GM12891 (cell line): ENCODE measurements at places on chromosomes 3 and 15.

DNA sequence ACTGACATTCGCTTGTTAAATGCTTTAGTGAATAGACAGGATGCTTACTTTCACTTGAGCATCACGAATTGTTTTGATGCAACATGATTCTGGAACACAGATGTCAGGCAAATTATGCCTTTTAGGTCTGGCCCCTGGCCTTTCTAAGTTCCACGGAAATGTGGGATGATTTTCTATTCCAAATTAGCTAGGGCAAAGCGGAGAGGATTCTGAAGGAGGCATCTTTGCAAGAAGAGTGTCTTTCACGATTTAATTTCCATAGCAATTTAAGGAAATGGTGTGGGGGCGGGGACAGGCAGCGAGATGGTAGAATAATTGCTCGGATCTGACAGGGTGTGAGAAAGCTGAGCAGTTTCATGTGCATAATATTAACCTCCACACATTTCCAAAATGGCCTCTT is 238.5 kb upstream of the KCNMB2 start:
- DNase-seq = no peak

GRCh38 chr3:158743664-158744566 is 11.7 kb upstream of the RARRES1 start:
- no peak for DNase-seq

DNA sequence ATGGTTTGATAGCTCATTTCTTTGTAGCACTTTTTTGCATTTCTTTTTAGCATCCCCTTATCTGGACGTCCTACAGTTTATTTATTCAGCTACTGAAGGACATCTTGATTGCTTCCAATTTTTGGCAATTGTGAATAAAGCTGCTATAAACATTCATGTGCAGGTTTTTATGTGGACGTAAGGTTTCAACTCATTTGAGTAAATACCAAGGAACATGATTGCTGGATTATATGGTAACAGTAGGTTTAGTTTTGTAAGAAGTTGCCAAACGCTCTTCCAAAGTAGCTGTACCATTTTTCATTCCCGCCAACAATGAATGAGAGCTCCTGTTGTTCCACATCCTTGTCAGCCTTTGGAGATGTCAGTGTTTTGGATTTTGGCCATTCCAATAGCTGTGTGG is 29.5 kb upstream of the ACTL6A start:
- DNase-seq = no peak

DNA sequence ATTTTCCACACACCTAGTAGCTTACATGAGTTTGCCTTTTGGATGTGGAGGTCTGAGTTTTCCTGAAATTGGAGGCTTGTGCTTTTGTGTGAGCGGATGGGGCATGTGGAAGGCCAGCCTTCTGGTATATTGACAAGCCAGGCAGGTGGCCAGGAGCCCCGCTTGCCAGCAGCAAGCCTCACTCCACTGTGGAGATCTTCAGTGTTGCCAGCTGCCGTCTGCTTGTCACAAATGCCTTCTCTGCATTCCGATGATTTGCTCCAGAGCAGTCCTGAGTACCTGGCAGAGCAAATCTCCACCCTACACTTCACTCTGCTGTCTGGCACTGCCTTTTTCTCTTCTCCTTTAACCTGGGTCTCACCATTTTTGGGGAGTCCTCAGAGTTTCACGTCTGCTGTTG is 29.1 kb upstream of the CHST2 start:
- DNase-seq = no peak

- DNase-seq = no peak
These were observed 31.4 kb downstream of the HPS3 start for GRCh38 chr3:149160754-149161300.

GRCh38 chr3:124213641-124214040 is 221.7 kb upstream of the ROPN1 start:
- no peak for DNase-seq

GRCh38 chr15:94844538-94845389 is 613.4 kb downstream of the MCTP2 start:
- DNase-seq = no peak

GRCh38 chr15:45456212-45457106 is 66.1 kb downstream of the SLC30A4 start:
- DNase-seq = no peak
